ENCODE measurements at places on chromosomes 13 and 19. TPM values are rescaled to one million over a fixed set of nuclear protein-coding genes. Genes with fewer than 3 reads are reported as not detected.
A peak's percentile ranks its signal among the peaks of the same experiment; 100 is the strongest.

The NLRP4 gene
- not detected for total RNA-seq

The BRME1 gene
- total RNA-seq = 7.0 TPM

DNA sequence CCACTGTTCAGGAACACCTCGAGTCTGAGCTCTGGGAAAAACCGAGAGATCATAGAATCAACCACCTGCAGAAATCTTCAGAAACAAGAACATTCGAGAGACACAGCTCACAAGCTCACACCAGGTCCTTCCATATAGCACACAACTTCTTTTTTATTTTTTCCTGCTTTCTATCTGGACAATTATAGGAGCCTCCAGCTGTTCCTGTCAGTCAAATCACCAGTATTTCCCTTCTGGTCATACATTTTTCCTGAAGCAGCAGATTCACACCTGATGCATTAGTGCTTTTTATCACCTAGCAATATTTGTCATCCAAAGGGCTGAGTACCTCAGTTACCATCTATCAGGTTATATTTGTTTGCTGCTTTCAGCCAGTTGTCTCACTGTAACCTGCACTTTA is 323.5 kb downstream of the FOXO1 start:
- H3K27ac ChIP-seq = peak overlapping the region; percentile 67
- peaks cover 76% of the 10 kb centered on the region for H3K4me1 ChIP-seq
- no peak overlapping the region for H3K4me3 ChIP-seq

DNA sequence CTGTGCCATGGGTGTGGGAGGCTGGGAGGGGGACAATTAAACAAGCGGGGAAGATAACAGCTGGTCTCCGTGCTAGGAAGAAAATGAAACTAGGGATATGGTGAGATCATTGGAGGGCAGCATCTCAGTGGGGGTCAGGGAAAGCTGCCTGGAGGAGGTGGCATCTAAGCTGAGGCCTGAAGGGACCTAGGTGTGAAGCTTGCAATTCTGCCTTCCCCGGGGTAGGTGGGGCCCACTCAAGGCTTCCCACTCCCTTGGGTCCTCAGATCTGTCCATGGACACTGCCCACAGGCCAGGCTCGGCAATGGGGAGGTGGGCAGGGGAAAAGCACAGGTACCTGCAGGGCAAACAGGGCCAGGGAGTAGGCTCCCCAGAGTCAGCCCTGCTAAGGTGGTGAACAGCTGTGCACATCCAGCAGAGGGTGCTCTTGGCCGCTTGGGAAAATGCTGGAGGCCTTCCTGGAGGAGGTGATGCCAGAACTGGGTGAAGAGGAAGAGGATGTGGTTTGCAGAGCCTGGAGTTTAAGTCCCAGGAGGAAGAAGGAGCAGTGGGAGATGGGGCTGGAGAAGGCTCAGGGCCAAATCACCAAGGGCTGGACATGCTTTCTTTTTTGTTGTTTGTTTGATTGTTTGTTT is 25.7 kb upstream of the CCNE1 start:
- H3K27ac ChIP-seq = no peak overlapping the region
- H3K4me1 ChIP-seq = no peaks in the 10 kb centered on the region
- H3K4me3 ChIP-seq = no peak overlapping the region
- H3K36me3 ChIP-seq = no peaks in the 10 kb centered on the region
- no peak for DNase-seq
- peaks cover 3% of the 10 kb centered on the region for H3K27me3 ChIP-seq

DNA sequence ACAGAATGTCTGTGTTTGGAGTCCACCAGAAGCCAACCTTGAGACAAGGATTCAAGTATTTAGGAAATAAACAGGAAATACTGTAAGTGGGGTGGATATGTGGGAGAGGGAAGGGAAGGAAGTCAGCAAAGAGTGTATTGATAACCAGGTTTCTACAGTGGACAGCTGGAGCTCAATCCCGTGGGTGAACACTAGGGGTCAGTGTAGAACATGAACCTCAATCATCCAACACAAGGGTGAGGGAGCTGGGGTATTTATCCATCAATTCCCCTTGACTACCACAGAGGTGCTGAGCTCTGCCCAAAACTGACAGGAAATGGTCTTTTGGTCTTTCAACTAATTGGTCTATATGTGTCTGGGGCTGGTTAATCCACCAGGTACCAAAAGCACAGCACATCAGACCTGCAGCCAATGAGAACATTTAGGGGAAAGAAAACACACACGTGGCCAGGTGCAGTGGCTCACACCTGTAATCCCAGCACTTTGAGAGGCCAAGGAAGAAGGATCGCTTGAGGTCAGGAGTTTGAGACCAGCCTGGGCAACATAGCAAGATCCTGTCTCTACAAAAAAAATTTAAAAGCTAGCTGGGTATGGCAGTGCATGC is 5.6 kb upstream of the SYDE1 start:
- no peak overlapping the region for H3K27ac ChIP-seq
- no peak for DNase-seq
- H3K4me3 ChIP-seq = no peak overlapping the region
- H3K36me3 ChIP-seq = peaks cover 8% of the 10 kb centered on the region
- H3K27me3 ChIP-seq = peaks cover 2% of the 10 kb centered on the region

DNA sequence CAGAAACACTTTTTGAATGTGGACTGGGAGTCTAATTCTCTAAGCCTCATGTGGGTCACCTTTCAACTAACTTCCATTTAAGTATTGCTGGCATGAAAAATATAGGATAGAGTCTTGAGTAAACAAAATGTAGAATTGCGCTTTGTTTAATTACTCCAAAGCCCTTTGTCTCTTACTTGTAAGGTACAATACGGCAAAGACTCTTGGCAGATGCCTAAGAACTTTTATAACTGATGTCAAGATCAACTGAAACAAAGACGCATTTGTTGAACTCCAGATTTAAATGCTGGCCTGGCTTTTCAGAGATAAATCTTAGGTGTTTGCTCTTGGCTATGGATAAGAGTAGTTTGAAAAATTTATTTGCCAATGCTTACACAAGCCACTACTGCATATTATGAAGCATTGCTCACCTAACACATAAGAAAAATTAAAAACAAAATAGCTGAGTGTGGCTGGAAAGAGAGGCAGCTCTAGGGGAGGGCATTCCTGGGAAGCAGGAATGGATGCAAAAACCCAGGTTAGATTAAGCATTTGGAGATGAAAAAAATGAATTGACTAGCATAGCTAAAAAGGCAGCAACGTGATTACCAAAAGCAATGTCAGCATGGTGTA is 107.3 kb upstream of the STARD13 start:
- DNase-seq = no peak
- H3K4me1 ChIP-seq = peaks cover 12% of the 10 kb centered on the region
- no peaks in the 10 kb centered on the region for H3K36me3 ChIP-seq
- H3K27ac ChIP-seq = no peak overlapping the region

DNA sequence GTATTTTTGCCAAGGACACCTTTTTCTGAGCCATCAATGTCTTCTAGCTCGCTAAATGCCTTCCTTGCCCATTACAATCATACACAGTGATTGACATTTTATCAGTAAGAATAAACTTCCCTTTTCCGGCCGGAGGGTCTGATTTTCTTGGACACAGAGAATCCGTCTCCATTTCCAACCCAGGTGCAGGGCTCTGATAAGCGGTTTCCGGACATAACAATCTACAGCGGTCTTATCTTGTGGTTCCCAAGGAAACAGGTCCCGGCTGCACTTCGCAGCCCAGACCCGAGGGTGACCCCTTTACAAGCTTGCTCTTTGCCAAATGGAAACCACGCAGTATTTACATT is 5.1 kb upstream of the ZNF77 start:
- H3K4me1 ChIP-seq = peaks cover 36% of the 10 kb centered on the region
- no peaks in the 10 kb centered on the region for H3K36me3 ChIP-seq
- no peak for DNase-seq

- DNase-seq = no peak
- H3K4me3 ChIP-seq = no peak overlapping the region
- H3K4me1 ChIP-seq = no peaks in the 10 kb centered on the region
- no peak overlapping the region for H3K27ac ChIP-seq
- no peaks in the 10 kb centered on the region for H3K36me3 ChIP-seq
Measured at GRCh38 chr13:65990684-65991083, 1239.5 kb downstream of the PCDH9 start.

DNA sequence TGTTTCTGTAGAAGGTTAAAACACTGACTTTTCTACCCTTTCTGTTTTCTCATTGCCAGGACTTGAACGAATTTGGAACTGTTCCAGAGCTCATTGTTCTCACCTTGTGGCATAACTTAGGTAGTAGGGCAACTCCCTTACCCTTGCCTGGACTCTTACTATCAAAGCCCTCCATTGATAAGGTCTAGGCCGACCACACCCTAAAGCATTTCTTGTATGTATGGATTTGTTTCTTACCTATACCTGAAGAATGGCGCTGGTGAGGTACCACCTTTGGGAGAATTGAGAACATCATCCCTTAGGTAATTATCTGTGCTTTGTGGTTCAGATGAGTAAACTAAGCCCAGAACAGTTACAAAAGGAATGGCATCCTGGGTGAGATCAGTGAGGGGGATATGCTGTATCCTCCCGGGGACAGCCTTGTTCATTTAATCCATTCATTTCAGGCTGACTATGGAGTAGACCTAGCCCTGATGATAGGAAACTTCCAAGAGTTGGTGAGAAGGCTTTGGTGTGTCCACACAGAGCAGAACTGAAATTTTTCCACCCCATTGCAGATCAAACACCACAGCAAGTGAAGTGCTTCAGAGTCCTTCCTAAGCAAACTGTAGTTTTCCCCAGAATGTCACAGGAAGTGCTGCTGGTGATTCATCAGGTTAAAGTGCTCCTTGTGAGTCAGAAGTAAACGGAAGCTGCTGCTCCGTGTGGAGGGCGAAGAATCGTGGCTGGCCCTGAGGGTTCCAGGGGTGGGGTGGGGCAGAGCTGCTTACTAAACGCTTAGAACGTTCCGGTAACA is 113.0 kb downstream of the TEX26 start:
- peak overlapping the region; percentile 40 for H3K27ac ChIP-seq
- no peaks in the 10 kb centered on the region for H3K36me3 ChIP-seq
- DNase-seq = no peak
- no peaks in the 10 kb centered on the region for H3K27me3 ChIP-seq
- peaks cover 10% of the 10 kb centered on the region for H3K4me1 ChIP-seq
- no peak overlapping the region for H3K4me3 ChIP-seq

DNA sequence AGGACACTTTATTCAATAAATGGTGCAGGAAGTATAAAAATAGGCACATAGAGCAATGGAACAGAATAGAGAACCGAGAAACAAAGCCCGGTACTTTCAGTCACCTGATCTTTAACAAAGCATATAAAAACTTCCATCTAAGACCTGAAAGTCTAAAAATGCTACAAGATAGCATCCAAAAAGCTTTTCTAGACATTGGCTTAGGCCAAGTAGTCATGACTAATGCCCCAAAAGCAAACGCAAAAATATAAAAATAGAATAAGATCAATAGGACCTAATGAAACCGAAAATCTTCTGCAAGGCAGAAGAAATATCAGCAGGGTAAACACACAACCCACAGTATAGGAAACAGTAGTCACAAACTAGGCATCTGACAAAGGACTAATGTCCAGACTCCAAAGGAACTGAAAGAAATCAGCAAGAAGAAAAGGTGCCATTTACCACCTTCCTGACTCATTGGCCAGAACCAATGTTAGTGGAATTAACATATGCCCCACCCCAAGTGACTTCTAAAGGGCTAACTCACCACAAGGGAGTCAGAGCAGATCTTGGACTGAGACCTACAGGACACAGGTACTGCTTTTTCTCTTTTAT is 40.8 kb upstream of the CEACAM21 start:
- no peak overlapping the region for H3K27ac ChIP-seq
- H3K4me1 ChIP-seq = no peaks in the 10 kb centered on the region
- H3K36me3 ChIP-seq = no peaks in the 10 kb centered on the region
- DNase-seq = no peak

DNA sequence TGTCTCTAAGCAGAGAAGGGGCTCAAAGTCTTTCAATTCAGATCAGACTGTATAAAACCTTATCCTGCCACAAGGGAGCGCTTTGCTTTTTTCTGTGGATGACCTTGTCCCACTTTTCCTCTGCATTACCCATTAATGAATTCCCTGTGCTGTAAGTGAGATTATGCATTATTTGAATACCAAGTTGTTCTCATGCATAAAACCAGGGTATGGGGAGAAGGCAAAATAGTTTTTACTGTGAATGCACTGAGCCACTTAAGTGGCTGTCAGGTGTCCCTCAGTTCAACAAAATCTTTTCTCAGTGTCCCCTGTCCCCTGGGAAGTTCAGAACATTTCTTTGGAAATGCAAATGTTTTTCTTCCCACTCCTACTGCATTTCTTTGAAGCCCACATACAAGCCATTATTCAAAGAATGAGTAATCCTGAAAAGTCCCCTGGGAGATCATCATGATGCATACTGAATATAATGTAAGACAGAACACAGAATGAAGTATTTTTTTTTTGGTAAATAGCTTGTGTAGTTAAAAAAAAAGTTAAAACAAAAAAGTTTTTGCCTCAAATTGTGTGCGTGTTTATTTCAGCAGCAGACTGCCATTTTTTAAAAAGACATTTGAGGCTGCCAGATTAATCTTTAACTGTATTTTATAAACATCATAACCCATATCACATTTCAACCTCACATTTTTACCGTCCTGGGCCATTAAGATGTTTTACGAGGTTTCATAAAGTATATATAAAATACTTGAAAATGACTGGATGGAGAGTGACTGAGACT is 506.7 kb upstream of the PCDH9 start:
- H3K4me1 ChIP-seq = peaks cover 22% of the 10 kb centered on the region
- H3K4me3 ChIP-seq = peak overlapping the region; percentile 15
- no peak for DNase-seq
- no peaks in the 10 kb centered on the region for H3K27me3 ChIP-seq

DNA sequence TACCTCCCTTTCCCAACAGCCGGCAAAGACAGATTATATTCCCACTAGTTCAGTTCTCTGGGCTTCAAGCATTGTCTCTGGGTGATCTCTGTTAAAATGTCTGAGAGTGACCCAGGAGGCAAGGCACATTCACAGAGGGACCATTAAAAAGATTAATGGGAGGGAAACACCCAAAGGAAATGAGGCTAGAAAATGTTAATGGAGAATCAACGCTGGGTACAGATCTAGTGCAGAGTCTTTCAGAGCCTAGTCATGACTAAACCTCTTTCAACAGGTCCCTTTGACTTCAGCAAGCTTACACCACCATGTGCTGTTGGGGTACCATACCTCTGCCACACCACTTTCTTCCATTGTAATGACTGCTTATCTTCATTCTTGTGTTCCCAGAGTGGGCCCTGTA is 358.6 kb downstream of the DCT start:
- H3K36me3 ChIP-seq = no peaks in the 10 kb centered on the region
- DNase-seq = no peak
- H3K4me3 ChIP-seq = no peak overlapping the region

GRCh38 chr13:63308549-63309165 is 1893.0 kb upstream of the PCDH20 start:
- H3K4me1 ChIP-seq = no peaks in the 10 kb centered on the region
- no peak for DNase-seq
- no peaks in the 10 kb centered on the region for H3K36me3 ChIP-seq
- no peaks in the 10 kb centered on the region for H3K27me3 ChIP-seq
- no peak overlapping the region for H3K27ac ChIP-seq

- no peak overlapping the region for H3K27ac ChIP-seq
- no peak overlapping the region for H3K4me3 ChIP-seq
- no peaks in the 10 kb centered on the region for H3K27me3 ChIP-seq
- no peaks in the 10 kb centered on the region for H3K36me3 ChIP-seq
- peaks cover 7% of the 10 kb centered on the region for H3K4me1 ChIP-seq
Measured at GRCh38 chr13:76316998-76317527, 569.1 kb downstream of the KCTD12 start.

GRCh38 chr19:52518646-52519045 is 8.8 kb upstream of the ZNF808 start:
- no peak overlapping the region for H3K4me3 ChIP-seq
- no peaks in the 10 kb centered on the region for H3K36me3 ChIP-seq
- no peaks in the 10 kb centered on the region for H3K27me3 ChIP-seq
- peak overlapping the region; percentile 88 for H3K27ac ChIP-seq

All from mesothelial cell of epicardium (in vitro differentiated cells).